ENCODE measurements at places on chromosomes 3 and 15.

GRCh38 chr3:161020256-161020655, 84.9 kb downstream of the B3GALNT1 start:
- DNase-seq = no peak

DNA sequence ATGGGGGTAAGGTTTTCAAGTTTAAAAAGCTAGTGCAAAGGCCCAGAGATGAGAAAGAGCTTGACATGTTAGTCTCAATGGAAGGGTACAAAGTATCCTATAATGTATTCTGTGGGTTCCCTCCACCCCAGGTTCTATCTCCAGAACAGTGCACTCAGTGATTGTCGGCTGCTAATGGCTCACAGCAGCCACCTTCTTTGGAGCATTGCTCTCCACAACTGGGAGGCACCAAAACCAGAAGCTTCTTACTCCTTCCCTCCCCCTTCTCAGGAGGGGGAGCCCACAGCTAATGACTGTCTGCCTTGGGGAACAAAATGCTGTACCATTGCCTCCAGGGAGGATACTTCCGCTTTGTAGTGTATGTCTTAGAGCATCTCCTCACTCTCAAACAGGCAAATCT, 439.4 kb upstream of the RBMS3 start:
- no peak for DNase-seq

GRCh38 chr15:39789736-39790135, 7.1 kb upstream of the FSIP1 start:
- DNase-seq = no peak

- no peak for DNase-seq
Measured at GRCh38 chr3:156298938-156299337, 178.6 kb downstream of the KCNAB1 start.

DNA sequence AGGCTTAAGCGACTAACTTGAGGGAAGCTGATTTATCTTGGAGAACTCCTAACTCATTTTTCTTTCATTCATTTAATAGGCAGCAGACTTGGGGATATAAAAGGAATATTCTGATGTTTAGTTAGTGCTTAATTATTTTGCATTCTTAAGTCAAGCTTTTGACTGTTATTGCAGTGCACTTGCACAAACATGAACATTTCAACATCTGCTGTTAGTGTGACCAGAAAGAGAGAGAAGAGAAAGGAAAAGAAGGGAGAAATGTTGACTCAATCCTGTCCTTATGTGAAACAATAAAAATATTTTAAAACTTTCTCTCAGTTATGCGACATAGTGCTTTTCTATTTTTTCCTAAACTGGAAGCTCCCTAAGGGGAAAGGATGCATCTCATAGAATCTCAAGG, 507.8 kb downstream of the LPP start:
- no peak for DNase-seq

DNA sequence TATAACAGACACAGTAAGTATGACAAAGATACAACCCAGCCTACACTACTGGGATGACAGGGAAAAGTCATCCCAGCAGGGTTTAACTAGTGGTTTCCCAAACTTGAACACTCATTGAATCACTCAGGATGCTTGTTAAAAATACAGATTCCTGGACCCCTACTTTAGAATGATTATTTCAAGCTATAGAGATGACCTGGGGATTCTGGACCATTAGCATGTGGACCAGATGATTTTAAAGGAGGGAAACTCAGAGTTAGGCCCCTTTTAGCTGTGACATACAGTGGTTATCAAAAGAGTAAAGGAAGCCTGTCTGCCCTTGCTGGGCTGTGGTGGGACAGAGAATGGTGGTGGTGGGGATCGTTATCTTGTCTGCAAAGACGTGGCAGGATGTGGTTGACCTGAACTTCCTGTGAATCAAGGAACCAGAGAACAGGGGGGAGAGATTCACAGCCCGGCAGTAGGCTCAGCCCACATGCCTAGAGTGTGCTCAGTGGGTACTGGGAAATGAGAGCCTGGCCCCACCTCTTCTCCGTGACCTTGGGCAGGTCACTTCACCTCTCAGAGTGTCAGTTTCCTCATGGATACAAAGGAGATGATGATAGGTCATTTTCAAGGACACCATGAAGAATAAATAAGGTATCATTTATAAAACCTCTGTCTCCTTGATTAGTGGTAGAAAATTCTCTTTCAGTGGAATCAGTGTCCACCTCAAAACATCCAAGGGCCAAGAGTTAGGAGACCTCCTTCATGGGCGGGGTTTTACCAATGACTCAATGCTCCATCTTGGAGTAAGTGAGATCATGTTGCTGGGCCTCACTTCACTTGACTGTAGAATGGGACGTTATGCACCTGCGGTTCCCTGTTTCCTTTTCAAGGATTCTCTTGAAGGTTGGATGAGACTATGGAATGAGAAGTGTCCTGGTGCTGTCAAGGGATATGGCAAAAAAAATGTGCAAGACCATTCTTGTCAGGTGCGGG, 306.5 kb downstream of the RPLP1 start:
- DNase-seq = no peak

DNA sequence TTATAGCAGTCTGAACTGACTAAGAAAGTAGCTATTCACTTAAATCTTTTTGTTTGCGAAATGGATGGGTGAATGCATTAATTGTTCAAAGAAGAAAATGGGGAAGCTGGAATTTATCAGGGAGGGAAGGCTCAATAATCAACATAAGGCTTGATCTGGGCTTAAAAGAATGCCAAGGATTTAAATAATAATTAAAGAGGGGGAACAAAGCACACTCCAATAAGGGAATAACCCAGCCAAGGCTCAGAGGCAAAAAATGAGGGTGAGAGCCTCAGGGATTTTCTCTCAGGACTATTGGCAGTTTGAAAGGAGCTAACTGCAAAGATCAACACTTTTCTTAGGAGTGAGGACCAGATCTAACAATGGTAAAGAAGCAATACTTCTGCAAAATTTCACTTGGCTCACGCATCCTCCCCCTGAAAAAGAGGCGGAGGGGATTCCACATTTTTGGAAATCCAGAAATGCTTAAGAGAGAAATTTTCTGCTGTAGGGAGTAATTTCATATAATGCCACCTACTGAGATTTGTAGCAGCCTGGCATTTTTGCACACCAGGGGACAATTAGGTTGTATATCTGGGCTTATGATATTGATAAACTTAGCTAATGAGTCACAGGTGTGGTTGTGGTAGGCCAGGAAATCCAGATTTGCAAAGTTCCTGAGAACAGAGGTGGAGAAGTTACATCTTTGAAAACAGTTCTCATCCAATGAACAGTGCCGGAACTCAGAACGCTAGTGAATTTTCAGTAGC, 405.1 kb downstream of the TUSC7 start:
- no peak for DNase-seq

DNA sequence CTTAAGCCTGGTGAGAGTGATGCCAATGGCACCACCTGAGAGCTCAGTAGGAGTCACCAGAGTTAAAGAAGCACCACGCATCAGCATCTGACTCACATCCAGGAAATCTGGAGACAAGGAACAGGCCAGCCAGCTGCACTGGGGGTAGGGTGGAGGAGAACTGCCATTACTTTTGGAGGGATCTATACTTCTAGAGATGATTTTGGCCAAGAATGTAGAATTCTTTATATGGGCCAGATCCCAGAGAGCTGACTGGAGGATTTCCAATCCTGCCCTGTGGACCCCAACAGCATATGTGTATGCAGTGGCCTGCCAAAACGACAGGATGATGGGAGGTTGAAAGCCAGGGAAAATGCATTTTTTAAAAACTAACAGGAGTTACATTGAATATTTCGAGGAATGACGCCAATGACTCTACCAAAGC, 29.8 kb downstream of the CCR3 start:
- DNase-seq = no peak

GRCh38 chr3:184982076-184982475, 170.1 kb downstream of the VPS8 start:
- no peak for DNase-seq

DNA sequence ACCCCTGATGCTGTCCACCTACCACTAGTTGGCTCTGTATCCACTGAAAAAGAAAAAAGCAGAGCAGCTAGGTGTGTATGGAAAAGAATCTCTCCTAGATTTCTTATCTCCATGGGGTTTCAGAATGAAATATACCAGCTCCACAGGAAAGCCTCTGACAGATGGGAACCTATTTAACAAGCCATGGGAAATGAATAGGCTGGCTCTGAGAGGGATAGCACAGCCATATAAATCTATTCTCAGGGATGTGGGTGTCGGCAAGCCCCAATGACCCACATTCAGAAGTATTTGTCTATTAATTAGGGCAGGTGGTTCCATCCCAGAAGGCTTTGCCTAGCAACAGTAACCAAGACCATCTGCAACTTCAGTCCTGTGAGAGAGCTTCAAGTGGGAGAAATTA, 694.1 kb downstream of the AGBL1 start:
- no peak for DNase-seq

GRCh38 chr3:150285601-150286000, 122.5 kb upstream of the TSC22D2 start:
- DNase-seq = no peak
